NCI-H1092 (cell line): ENCODE measurements at places on chromosomes 16 and 17.

GRCh38 chr17:17206124-17206912 is at the start of gene PLD6:
Gene PLD6 (minus strand): TSS chr17:17206333. CDS start chr17:17206286, 47 bp downstream.
- DNase-seq, result peak; percentile 49

DNA sequence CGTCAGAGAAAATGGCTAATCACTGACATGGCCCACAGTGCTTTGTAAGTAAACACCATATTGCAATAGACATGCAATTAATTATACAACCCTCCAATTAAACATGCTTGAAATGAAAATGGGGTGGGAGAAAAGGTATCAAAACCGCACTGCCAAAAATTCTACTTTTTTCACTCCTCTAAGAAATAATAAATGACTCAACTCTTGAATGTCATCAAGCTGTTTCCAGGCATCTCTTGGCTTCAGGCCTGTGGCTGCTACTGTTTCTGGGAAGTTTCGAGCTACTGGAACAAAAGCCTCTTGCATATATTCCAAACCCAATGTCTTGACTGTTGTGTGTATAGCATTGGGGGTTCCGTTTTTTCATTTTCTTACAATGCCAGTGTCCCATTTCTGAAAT is 412.6 kb downstream of the RBFOX1 start:
- no peak for DNase-seq

GRCh38 chr17:69898601-69899000 is 176.4 kb upstream of the KCNJ16 start:
- no peak for DNase-seq

DNA sequence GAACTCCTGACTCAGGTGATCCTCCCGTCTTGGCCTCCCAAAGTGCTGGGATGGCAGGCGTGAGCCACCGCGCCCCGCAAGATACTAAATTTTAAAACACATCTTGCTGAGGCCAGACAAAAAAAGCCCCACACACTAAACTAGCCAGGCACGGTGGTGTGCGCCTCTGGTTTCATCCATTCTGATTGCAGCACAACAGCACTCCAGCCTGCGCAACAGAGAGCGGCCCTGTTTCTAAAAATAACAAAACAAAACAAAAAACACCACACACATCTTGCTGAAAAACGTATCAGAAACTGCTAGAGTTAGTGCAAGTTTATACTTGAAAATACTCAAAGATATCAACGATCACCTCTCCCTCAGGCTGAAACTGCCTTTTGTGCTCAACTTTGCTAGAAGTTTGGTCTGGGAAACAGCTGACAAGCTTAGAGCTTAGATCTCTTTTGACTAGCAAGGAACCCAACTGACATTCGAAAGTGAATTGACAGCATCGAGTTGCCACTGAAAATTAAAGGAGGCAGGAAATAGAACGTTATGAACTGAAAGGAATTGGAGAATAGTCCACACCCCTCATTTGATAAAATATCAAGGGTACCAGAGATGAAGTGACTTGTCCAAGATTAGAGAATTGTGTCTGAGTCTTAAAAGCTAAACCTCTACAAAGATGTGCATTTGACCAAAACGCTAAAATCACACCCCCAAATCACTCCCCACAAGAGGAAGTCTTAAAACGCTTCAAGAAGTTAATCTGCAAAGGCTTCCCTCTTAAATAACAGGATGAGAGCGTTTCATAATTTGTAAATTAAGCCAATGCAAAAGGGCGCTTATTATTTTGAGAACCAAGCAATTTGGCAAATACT is 908 bp downstream of the COG4 start:
- DNase-seq, result no peak

GRCh38 chr17:57522042-57523005 is 222.8 kb downstream of the CCDC182 start:
- no peak for DNase-seq

GRCh38 chr17:35432176-35433074 is at the start of gene SLFN12:
Gene SLFN12 (minus strand): TSS chr17:35432500. CDS start chr17:35423028, 9,472 bp downstream.
- DNase-seq, result no peak

- DNase-seq, result no peak
Observed at GRCh38 chr16:30601966-30602365, 8.2 kb downstream of the ZNF689 start.

- no peak for DNase-seq
Observed at GRCh38 chr16:12010388-12011251, 34.1 kb downstream of the SNX29 start.

GRCh38 chr17:55730380-55730779 is 7.7 kb upstream of the TMEM100 start:
- DNase-seq, result no peak

- DNase-seq, result no peak
Observed at GRCh38 chr17:72192800-72193192, 72.0 kb downstream of the SOX9 start.

DNA sequence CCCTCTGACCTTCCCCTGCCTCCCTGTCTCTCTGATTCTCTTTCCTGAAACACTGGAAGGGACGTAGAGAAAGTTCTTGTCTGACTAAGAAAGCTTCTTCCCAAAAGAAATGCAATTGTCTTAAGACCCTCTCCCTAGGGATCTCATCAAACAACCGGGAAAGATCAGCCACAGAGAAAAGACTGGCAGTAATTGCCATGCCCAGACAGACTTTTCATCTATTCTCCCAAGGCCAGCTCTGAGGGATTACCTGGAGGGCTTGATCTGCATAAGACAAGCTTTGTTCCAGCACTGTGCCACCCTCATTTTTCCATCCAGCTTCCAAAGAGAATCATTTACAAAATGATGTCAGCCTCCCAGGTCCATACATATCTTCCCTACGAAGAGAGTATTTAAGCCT is 38.8 kb upstream of the HS3ST3A1 start:
- no peak for DNase-seq

DNA sequence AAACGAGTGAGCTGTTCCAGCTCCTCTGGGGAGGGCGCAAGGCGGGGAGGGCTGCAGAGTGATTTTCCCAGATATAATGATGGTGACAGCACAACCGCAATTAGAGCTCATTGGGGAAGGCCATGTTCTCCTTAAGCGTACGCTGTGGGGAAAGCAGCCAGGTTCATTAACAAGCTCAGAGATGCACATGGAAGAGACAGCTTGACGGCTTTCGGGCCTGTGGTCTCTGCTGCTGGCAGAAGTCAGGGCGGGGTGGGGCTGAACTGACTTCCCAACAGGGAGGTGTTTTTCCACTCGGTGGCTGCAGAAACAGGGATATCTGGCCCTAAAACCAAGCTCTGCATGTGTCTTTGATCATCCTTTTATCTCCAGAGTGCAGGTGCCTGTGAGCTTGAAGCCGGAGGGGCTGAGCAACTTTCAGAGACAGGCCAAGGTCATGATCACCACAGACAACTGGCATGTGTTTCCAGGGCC is 24.0 kb upstream of the CACNG1 start:
- no peak for DNase-seq

DNA sequence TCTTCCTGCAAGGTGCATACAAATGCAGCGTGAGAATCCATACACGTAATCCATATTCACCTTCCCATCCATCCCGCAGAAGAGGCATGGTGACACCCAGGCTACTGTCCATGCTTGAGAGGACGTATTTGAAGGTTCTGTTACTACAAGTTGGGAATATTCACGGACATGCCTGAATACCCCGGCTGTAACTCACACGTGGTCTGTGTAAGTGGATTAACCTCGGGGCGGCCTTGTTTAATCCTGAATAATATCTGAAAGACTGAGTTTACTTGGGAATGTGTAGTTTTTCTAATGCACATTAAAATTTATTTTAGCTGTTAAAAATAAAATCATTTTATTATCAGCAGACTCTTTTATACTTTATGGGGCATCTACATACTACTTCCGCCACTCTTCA is 13.1 kb downstream of the CPSF4L start:
- DNase-seq, result no peak

DNA sequence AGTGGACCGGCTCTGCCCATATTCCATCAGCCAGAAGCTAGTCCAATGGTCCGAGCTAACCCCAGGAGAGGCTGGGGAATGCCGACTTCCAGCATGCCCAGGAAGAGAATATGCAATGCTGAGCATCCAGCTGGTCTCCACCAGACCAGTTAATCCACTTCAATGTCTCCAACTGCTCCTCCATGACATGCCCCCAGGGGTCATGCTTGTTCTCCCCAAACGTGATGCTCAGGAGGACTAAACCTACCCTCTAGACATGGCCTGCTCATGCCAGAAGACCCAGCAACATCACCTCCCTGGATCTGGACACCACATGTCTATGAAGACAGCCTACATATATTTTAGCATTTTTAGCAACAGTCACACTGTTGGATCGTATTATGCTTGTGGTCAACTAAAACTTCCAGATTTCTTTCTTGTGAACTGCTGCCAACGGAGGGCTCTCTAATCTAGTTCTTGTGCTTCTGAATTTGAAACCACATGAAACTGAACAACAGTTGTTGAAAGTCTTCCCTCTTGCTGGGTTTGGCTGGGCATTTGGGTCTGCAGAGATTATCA is 245.1 kb downstream of the SOX9 start:
- no peak for DNase-seq

DNA sequence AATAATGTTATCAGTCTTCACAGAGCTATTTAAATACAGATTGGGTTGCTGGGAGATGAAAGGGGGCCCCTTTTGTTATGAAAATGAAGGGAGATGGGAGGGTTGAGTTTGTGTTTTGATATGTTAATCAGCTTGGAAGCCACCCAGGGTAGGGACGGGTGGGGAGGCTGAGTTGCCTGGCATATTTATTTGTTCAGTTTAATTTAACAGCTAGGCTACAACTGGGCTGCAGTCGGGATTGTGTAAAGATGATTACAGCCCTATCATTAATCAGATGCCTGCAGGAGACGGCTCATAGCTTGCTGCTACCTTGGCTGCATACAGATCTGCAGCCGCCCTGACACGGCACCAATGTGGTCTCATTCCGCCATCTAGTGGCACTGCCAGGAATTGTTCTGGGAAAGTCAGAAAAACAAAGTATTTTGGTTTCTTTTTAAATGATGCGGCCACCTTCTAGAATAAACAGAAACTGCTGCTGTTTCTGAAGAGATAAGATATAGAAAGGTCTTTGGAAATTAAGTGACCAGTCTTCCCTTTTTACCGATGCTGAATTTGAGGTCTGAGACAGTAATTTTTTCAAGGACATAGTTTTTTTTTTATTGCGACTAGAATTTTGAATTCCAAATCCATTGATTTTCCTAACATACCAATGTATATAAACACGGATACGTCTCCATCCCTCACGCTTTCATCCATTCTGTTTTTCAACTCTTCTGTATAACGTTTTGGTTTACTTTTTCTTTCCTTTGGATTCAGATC is 458.0 kb upstream of the ASIC2 start:
- DNase-seq, result no peak

- DNase-seq, result no peak
Observed at GRCh38 chr16:72111657-72112451, 18.2 kb downstream of the DHX38 start.

GRCh38 chr16:49277386-49277742 is 4.3 kb downstream of the CBLN1 start:
- DNase-seq, result no peak

DNA sequence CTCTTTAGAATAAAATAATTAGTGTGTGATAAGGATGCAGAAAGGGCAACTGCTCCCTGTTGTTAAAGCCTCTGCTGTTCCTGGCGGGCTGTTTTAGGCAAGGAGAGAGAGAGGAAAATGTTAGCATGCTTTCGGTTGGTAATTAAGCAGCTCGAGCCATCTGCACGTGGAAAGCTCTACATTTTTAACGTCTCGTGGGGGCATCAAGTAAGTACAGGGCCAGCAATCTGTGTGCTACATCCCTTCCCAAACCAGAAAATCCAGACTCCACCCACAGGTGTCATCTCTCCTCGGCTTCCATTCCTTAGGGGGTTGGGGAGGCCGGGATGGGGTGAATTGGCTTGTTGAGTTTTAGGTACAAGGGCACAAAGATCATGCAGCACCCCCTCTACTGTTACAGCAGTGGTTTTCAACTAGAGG is 62.4 kb upstream of the MARCHF10 start:
- DNase-seq, result peak; percentile 14

DNA sequence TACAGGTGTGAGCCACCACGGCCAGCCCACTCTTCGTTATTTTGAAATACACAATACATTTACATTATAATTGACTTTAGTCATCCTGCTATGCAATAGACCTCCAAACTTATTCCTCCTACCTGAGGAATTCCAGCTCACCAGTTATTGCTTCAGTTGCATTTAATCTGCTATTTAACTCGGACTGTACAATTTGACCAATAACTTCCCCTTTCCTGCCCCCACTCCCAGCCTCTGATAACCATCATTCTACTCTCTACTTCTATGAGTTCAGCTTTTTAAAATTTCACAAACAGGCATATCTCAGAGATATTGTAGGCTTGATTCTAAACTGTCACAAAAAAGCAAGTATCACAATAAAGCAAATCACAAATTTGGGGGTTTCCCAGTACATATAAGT is 157.0 kb downstream of the COPRS start:
- no peak for DNase-seq

- DNase-seq, result no peak
Observed at GRCh38 chr17:2037155-2037554, 4.7 kb upstream of the OVCA2 start.

DNA sequence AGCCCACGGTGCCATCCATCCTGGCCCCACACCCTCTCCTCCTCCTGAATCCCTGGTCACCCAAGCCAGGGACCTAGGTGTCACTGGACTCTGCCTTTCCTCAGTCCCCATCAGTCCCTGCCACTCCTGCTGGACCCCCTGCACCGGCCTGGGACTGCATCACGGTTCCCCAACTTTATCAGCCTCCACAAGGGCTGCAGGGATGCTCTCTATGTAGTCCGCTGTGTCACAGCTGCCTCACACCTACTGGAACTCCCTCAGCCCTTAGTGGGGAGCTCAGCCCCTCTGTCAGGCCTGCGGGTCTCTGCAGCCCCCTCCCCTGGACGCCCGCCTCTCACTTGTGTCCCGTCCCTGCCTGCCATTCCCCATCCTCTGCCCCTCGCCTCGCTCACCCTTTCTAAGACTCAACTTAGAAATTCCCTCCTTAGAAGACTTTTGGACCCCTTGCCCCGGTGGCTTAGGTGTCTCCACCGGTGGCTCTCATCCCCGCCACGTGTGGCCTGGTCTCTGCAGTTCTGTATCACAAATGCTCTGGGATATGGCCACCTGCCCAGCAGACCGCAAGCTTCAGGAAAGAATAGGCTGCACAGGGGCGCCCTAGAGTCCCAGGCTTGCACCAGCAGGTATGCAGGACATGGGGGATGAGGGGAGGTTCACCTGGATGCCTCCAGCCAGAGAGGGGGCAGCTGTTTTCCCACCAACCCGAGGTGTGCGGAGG is 62.9 kb downstream of the PRMT7 start:
- no peak for DNase-seq

- DNase-seq, result no peak
Observed at GRCh38 chr16:57821149-57821971, 19.1 kb upstream of the KIFC3 start.

DNA sequence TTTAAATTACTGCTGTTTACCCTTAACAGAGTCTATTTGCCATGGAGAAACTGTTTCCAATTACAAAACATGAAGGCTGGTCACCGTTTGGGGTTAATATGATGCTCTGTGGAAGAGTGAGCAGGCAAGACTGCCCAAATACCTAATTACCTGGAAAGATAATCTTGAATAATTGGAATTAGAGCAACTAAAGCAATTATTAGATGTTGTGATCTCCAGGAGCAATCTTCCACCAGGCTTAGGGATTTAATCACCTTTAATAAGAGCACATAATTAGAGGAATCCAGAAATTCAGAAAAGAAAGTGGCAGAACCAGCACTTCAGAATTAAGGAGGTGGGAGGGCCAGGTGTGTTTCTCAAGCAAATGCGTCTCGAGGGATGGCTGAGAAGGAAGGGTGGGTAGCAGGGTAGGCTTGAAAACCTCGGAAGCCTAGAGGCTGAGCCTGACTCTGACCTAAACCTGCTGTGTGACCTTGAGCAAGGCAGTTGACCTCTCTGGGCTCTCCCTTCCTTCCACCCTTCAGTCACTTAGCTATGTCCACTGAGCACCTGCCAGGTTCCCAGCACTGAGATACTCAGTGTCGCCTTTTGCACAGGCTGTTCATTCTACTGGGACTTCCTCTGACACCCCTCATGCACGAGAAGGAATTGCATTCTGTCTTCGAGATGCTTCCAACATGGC is 113.2 kb downstream of the GSG1L start:
- no peak for DNase-seq
